ENCODE measurements at places on chromosomes 3 and 15.

GRCh38 chr3:139312959-139313358, 30.9 kb upstream of the MRPS22 start:
- DNase-seq = no peak

DNA sequence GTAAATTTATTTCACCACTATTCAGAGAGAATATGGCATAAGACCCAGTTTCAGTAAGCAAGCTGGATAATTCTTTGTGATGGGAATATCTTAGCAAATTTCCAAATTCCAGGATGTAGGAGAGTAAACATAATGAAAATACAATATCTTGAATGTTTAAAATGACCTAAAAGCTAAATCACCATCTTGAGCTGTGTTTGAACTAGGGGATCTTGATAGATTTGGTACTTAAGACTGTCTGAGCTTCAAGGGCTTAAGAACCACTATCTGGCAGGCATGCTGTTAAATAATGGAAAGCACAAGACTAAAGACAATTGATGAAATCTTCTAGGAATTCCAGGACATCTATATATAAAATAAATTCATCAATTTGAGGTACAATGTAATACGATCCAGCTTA, 217.7 kb downstream of the ATP8B4 start:
- DNase-seq = no peak

DNA sequence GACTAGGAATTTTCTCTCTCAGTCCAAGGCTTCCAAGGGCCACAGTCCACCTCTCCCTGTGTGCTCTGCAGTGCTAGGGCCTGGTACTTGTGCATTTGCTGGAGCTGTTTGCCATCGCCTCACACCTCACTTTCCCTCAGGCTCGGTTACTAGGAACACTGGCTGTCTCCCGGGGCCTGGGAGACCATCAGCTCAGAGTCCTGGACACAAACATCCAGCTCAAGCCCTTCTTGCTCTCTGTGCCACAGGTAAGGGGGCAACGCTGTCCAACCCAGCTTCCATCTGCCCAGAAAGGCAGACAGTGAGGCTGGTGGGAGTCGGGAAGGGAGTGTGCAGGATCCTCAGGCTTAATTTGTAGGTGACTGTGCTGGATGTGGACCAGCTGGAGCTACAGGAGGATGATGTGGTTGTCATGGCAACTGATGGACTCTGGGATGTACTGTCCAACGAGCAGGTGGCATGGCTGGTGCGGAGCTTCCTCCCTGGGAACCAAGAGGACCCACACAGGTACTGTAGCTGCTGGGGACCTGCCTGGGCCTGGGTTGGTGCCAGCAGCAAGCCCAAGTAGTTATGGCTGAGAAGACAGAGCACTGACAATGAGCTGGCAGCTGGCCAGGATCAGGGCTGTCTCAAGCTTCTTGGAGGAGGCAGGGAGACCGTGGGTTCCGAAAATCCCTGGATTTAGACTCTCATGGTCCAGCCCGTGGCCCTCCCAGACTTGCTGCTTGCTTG, 3.4 kb downstream of the PPM1M start:
- DNase-seq = no peak

GRCh38 chr3:28250999-28251398, 9.6 kb downstream of the CMC1 start:
- no peak for DNase-seq

GRCh38 chr15:74424901-74425528, 8.7 kb downstream of the SEMA7A start:
- DNase-seq = no peak

- no peak for DNase-seq
These were observed 67.9 kb downstream of the ATP8B4 start for GRCh38 chr15:50050986-50051743.

GRCh38 chr15:97947465-97948260, 12.8 kb upstream of the ARRDC4 start:
- DNase-seq = no peak

GRCh38 chr3:17195856-17196604, 311.3 kb downstream of the PLCL2 start:
- DNase-seq = no peak

DNA sequence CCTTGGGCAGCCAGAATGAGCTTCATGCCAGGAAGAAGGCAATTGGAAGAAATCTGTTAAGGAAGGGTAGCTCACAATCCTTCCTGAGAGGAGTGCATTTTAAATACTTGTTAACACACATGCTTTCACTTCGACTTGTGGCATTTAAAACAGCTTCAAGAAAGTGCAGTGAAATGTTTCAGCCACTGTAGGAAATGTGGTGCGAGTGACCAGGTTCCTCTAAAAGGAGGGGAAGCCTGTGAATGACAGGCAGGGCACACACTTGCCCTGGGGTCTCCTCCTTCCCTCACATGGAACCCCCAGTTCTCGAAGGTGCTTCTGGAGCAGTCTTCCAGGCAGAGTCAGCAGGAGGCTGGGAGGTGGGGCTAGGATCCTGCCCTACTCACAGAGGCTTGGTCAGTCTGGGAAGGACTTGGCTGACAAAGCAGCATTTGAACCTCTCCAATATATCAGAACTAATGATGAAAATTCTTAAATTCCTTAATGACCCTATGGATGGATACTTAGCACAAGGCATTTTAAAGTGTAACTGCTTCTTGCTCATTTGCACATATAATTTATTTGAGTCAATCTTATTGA, 358.6 kb downstream of the CHST2 start:
- DNase-seq = no peak

GRCh38 chr15:70341566-70341965, 243.8 kb upstream of the TLE3 start:
- no peak for DNase-seq

DNA sequence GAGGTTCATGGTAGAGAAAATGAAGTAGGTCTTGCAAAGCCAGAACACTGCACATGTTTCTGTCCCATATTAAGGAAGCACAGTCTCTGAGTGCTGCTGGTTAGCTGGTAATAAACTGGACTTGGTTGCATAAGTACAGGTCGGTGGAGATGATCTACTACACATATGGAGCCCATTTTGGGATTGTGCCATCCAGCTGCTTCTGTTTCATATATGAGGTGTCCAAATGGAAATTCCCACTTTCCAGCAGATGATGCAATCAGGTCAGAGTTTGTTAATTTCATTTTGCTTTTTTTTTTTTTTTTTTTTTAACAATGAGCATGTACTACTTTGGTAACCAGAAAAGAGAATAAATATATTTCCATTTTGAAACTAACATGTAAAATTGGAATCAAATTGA, 122.6 kb downstream of the SATB1 start:
- DNase-seq = no peak

GRCh38 chr3:159732172-159733111, 256.2 kb upstream of the IL12A start:
- DNase-seq = no peak

- no peak for DNase-seq
These were observed 36.0 kb downstream of the PHLDB2 start for GRCh38 chr3:111895071-111895470.

GRCh38 chr3:183825456-183826161, at the start of gene MAP6D1:
Gene MAP6D1, minus strand, starts transcription at chr3:183825577. Its CDS starts 30 bp downstream, at chr3:183825547.
- peak; percentile 5 for DNase-seq

- DNase-seq = no peak
These were observed 92.8 kb downstream of the FNDC3B start for GRCh38 chr3:172132159-172132586.

DNA sequence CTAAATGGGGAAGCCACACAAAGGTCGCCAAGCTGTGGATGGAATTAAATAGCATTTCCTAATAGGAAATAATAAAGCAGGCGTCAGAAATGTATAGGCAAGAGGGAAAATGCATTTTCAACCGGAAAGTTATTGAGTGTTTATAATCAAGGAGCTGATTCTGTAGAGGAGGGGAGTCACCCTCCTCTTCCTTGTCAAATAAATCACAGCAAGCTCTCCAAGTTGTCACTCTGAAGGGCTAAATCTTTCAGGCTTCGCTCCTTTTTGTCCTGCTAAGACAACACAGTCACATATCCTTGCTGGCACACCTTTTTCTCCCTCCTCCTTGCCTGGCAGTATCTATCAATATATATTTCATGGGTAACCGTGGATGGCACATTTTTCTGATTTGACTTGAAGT, 338.4 kb downstream of the SATB1 start:
- DNase-seq = no peak

- DNase-seq = no peak
These were observed 134.2 kb upstream of the IGF1R start for GRCh38 chr15:98514034-98514622.

Data from T-helper 22 cell (primary cell).